ENCODE measurements at places on chromosomes 5 and 9. TPM values are rescaled to one million over a fixed set of nuclear protein-coding genes. Genes with fewer than 3 reads are reported as not detected.

CD72 gene
- total RNA-seq = 16.7 TPM

SPOCK1 gene
- total RNA-seq = not detected

MAML1 gene
- total RNA-seq = 25.3 TPM

MPDZ gene
- total RNA-seq = not detected

- DNase-seq = no peak
Observed at GRCh38 chr5:93691997-93692396, 49.4 kb downstream of the POU5F2 start.

GRCh38 chr9:131963072-131964030 lies 116.3 kb downstream of the MED27 start:
- DNase-seq = no peak

GRCh38 chr5:111585291-111585690 lies 73.0 kb upstream of the STARD4 start:
- no peak for DNase-seq

GRCh38 chr9:69104830-69105527 lies 69.1 kb upstream of the TJP2 start:
- no peak for DNase-seq

DNA sequence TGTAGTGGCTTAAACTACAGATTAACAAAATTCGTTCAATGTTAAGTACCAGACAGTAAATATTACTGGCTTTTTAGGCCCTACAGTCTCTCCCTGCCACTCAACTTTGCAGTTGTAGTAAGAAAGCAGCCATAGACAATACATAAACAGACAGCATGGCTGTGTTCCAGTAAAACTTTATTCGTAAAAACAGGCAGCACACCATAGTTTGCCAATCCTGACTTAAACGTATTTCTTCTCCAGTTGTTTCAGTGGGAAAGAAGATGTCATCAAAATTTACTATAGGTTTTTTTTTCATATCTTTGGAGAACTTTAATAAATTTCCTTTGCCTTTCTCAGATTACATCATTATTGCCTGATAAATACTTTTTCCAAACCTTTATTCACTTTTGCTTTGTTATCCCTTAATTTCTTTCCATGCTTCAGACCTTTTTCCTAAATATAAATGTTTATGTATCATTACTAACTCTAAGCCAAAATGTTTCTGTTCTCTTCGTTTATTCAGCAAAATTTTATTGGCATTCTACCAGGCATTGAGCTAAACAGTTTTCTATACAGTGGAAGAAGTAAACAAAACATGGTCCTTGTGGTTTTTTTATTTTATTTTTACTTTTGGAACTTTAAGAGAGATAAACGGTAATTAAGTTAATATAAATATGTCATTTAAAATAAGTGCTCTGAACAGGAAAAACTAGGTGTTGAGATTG lies 64.5 kb downstream of the SLF1 start:
- no peak for DNase-seq

DNA sequence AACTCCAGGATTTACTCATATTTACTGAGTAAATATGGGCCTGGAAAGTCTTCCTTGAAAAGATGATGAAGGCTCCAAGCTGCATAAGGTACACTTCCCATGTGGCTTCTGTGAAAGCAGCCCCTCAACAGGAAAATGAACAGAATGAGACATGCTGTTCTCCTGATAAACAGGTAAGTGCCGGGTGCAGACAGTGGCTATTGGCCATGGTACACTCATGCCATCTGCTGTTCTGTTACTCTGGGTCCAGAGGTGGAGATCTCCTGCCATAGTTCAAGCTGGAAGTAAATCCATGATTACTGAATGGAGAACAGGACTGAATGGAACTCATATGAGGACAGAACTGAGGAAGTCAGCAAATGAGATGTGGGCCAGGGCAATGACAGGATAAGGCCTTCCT lies 103.6 kb downstream of the SLIT3 start:
- no peak for DNase-seq

GRCh38 chr5:116437922-116438578 lies 136.6 kb downstream of the SEMA6A start:
- no peak for DNase-seq

DNA sequence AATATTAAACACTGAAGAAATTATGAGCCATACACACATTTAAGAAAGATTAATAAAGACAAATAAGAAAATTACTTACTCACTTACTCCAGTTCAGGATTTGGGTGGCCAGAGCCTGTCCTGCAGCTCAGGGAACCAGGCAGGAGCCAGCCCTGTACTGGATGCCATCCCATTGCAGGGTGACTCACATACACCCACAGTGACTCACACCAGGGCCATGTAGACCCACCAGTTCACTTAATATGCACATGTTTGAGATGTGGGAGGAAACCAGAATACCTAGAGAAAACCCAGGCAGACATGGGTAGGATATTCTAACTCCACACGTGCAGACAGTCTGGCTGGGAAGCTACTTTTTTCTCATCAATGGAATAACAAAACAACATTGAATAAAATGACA lies 49.6 kb upstream of the ADRB2 start:
- no peak for DNase-seq
